NCI-H2081 (cell line): ENCODE measurements at places on chromosomes 3 and 15.

DNA sequence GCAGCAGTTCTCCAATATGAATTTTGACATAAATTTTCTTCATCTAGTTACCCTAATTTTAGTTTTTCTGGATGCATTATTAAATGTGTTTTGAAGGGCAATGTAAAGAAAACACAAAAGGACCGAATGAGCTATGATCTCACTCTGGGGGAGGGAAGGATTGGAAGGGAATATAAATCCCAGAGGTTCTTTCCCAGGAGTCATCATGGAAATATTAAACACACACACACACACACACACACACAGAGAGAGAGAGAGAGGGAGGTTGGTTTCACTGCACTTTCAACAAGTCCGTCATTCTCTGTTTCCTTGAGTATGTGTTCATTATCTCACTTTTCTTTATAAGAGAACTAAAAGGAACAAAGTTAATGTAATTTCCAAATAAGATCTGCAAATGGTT lies 70.7 kb upstream of the DCBLD2 start:
- DNase-seq, result no peak

DNA sequence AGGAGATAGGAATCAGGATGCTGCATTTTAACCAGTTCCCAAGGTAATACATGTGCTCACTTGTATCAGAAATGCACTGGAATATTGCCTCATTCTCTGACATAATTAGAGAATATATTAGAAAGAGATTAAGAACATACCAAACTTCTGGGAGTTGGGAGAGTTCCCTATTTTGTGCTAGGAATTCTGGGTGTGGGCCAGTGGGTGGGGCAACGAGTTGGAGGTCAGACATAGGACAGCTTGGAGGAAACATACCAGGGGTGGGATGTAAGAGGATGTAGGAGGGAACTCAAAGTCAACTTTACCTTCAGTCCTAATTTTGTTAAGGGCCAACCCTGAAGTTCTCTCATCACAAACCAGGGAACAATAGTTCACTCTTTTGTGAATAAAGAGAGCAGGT lies 83.6 kb downstream of the SLC7A14 start:
- DNase-seq, result no peak

DNA sequence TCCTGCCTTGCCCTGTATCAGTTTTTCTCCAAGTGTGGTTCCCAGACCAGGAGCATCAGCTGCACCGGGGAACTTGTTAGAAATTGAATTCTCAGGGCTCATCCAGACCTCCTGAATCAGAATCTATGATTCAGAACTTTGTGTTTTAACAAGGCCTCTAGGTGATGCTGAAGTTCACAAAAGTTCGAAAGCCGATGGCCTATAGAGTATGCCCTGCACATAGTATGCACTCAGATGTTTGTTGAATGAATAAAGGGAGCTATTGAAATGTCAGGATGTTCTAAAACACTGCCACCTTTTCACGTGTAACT lies 664 bp upstream of the LARP6 start:
- DNase-seq, result no peak

- no peak for DNase-seq
Measured at GRCh38 chr3:159821110-159821509, 167.5 kb upstream of the IL12A start.

DNA sequence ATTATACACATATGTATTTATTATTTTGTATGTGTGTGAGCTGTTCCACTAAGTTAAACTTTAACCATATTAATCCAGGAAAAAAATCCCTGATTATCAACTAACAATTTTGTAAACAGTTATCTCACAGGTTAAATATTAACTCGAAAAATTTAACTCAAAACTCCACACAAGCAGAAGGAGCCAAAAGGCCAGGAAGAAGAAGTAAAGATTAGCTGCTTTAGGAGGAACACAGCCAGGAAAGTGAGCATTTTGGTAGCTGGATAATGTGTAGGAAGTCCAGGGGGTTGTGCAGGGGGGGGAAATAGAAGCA lies 425.0 kb downstream of the TIGIT start:
- no peak for DNase-seq

DNA sequence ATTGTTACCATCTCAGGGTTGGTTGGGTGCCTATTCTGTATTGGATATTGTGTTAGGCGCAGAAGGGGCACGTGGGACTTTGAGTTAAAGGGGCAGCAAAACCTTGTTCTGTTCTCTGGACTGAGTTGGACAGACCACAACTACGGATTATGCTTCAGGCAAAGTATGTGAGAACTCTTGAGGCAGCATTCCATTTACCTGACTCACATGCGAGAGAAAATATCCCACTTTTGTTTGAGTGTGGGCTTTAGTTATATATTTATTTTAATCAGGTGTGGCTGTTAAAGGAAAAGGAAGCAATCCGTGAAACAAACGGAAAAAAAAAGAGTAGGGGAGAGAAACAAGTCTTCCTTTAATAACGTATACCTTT lies 627 bp upstream of the PLS1 start:
- no peak for DNase-seq

- DNase-seq, result no peak
Measured at GRCh38 chr3:48187301-48187578, 977 bp downstream of the CDC25A start.

- no peak for DNase-seq
Measured at GRCh38 chr3:169090559-169090958, 573.0 kb downstream of the MECOM start.

GRCh38 chr15:42385206-42385979 lies 26.1 kb downstream of the CAPN3 start:
- peak; percentile 13 for DNase-seq

DNA sequence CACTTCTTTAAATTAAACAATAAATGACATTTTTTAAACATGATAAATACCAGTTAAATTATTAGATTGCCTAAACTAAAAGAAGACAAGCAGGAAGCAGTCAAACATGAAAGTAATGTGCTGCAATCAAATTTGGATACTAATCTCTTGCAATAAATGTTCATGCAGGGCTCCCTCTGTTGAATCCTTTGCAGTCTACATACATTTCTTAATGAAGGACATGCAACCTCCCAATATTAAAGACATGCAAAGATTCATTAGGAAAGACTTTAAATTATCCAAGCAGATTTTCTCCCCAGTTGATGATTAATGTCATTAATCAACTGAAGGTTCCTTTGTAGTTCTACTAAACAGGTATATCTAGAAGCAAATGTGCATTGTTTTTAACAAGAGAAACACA lies 245.4 kb downstream of the ZIC4 start:
- DNase-seq, result no peak

- DNase-seq, result peak; percentile 44
Measured at GRCh38 chr3:10344147-10344943, 23.4 kb upstream of the SEC13 start.

- DNase-seq, result no peak
Measured at GRCh38 chr15:84594617-84595290, 6.1 kb upstream of the ZSCAN2 start.

DNA sequence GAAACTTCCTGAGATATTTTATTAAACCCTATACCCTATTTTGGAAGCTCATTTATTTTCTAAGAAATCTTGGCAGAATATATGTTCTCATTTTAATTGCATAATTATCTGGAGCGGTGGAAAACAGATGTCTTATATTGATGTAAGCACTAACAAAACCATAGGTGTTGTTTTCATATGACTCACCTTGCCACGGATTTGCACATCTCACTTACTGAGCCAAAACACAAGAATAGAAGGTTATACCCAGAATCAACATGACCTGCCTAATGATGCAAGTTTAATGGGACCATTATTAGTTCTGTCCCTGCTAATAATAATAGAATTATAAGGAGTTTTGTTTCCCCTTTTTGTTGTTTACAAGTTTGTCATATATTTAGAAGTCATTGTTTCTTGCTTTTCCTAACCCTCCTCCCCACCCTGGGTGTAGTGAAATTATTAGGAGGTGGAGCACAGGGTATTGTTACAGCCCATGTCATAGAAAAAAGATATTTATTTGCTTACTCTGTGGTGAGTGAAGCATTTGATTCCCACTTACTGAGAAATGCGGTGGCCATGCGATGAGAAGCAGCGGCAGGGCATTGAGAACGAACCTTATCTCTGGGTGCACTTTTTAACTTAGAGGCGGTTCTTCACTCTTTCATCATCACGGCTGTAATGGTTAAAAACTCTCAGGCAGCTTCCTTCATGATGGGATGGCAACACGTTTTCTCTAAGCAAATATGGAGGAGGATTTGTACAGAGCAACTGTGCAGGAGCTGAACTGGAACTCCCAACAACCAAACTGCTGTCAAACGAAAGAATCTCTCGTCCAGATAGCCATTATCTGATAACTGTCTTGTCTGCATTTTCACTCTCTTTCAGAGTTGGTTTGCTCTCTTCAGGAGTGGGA lies 521 bp downstream of the IL5RA start:
- DNase-seq, result no peak

DNA sequence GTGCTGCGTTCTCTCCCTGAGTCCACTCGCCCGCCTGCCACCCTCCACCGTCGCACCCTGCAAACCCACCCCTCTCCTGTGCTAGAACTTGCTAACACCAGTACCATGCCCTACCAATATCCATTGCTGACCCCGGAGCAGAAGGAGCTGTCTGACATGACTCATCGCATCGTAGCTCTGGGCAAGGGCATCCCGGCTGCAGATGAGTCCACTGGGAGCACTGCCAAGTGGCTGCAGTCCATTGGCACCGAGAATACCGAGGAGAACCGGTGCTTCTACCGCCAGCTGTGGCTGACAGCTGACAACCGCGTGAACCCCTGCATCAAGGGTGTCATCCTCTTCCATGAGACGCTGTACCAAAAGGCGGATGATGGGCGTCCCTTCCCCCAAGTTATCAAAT lies 4.9 kb upstream of the ALAS1 start:
- DNase-seq, result no peak

GRCh38 chr3:106379251-106379750 lies 510.5 kb upstream of the CBLB start:
- no peak for DNase-seq

DNA sequence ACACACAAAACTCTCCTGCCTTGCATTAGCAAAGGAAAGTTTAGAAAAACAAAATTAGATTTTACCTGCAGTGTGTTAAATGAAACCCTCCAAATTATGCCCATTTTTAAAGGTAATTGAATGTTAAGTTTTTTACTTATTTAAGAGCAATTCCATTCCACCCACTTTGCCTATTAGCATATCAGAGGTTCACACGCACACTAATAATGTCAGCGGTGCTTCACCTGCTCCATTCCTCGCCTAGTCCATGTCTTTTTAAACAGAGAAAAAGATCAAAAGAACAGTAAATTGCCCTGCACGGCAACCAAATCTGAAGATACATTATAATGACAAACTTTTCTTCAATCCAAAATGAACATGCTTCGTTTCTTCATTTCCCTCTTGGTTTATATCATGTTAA lies 97.3 kb upstream of the LRRN1 start:
- DNase-seq, result no peak

- DNase-seq, result no peak
Measured at GRCh38 chr3:140770977-140771667, 93.3 kb downstream of the TRIM42 start.

DNA sequence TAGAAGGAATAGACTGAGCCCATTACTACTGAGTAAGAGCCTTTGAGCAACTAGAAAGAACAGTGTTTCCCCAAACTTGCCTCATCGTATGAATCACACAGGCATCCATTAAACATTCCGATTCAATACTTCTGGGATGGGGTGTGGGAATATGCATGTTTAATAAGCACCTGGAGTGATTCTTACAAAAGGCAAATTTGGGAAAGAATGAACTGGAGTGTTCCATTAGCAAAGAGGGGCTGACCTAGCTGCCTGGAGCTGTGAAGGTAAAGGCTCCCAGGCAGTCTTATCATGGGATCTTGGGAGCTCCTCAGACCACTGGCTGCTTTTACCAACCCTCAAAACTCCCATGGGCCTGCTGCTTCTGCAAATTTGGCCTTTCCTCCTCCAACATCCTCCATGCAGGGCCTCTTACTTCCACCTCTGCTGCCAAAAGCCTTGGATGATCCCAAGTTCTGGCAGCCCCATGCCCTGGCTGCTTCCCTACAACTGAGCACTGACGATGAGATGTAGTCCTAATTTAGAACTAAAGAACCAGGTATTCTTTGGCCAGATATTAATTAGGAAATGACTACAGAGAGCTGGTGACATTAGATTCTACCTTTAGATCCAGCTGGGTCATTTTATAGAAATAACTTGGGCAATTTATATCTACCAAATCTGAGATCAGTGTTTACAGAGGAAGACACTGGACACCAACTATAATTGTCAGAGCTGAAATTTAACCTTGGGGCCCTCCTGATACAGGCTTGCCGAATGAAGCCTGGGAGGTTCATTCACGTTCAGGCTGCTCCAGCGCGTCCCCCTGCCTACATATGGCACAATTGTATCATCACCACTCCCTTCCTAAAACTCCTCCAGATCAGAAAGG lies 11.2 kb upstream of the HOMER2 start:
- no peak for DNase-seq
